T-cell (primary cell): ENCODE measurements at places on chromosomes 4 and X.

DNA sequence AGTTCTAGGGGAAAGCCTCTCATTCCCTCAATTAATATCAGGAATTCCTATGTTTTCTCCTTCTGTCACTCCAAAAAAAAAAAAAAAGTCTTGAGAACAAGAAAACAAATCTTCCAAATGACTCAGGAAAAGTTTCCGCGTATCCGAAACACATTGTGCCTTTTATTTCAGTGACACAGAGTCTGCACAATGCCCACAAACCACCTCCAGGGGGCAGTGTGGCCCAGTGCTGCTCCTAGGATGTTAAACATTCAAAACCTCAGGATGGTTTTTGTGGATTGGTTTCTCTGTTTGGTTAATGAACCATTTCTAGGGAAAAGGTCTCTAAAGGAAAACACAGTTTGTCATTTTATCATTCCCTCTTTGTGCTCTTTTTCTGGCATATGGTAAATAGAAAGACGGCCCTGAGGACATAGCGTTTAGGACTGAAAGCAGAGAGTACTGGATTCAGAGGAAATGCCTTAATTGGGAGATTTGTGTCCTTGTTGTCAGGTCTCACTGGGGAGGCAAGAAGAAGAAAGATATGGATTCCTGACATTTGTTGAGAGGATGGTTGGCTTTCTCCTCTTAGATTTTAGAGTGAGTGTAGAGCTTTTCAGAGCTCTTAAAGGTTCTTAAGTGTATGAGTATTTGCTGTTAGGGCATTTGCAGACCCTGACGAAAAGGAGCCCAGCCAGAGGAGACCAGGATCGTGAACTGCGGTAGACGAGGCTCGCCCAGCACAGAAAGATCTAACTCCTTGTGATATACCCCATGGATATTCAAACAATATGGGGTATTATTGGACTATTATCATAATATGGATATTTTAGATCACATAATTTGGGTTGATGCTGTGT is 65.7 kb upstream of the MAP9 start:
- H3K36me3 ChIP-seq, result no peaks in the 10 kb centered on the region
- no peaks in the 10 kb centered on the region for H3K27me3 ChIP-seq
- no peaks in the 10 kb centered on the region for H3K4me1 ChIP-seq
- no peak overlapping the region for H3K27ac ChIP-seq
- peak; percentile 39 for DNase-seq

- no peak overlapping the region for H3K4me3 ChIP-seq
- H3K27ac ChIP-seq, result no peak overlapping the region
- no peaks in the 10 kb centered on the region for H3K36me3 ChIP-seq
- no peaks in the 10 kb centered on the region for H3K4me1 ChIP-seq
- no peaks in the 10 kb centered on the region for H3K27me3 ChIP-seq
Measured at GRCh38 chr4:144594471-144594986, 51.4 kb upstream of the HHIP start.

GRCh38 chr4:184598753-184599491 is 50.3 kb downstream of the CASP3 start:
- no peak overlapping the region for H3K4me3 ChIP-seq
- H3K4me1 ChIP-seq, result peaks cover 5% of the 10 kb centered on the region
- DNase-seq, result no peak
- no peaks in the 10 kb centered on the region for H3K27me3 ChIP-seq
- H3K27ac ChIP-seq, result no peak overlapping the region

- H3K4me1 ChIP-seq, result no peaks in the 10 kb centered on the region
- peak overlapping the region; percentile 18 for H3K27ac ChIP-seq
- DNase-seq, result no peak
- peaks cover 18% of the 10 kb centered on the region for H3K36me3 ChIP-seq
Measured at GRCh38 chrX:70504772-70505450, 60.3 kb downstream of the DLG3 start.

GRCh38 chr4:140308366-140309123 is 64.9 kb upstream of the SCOC start:
- no peaks in the 10 kb centered on the region for H3K4me1 ChIP-seq
- H3K36me3 ChIP-seq, result no peaks in the 10 kb centered on the region
- H3K27me3 ChIP-seq, result no peaks in the 10 kb centered on the region
- H3K4me3 ChIP-seq, result no peak overlapping the region
- no peak overlapping the region for H3K27ac ChIP-seq
- no peak for DNase-seq

GRCh38 chrX:41711021-41711667 is 12.8 kb upstream of the GPR82 start:
- no peak overlapping the region for H3K27ac ChIP-seq
- peaks cover 5% of the 10 kb centered on the region for H3K4me1 ChIP-seq
- DNase-seq, result no peak
- no peak overlapping the region for H3K4me3 ChIP-seq

DNA sequence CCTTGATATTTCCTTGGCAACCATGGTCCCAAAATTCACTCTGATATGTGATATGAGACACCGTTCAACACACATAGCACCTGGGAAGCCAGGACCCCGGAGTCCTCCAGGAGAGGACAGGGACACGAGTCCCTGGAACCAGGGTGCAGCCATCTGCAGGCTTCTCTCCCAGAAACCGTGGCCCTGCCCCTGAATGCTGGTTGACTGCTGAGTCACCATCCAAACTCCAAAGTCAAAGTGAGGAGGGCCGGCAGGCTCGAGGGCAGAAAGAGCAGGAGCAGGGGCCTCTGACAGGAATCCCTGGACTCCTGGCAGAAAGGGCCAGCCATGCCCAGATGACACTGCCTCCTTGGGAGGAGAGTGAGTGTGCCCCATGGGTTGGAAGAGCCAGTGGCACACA is 6.9 kb upstream of the PNMA6A start:
- no peak overlapping the region for H3K4me3 ChIP-seq
- H3K36me3 ChIP-seq, result no peaks in the 10 kb centered on the region
- no peak for DNase-seq

GRCh38 chr4:1245481-1246051 is 3.4 kb downstream of the CTBP1 start:
- DNase-seq, result no peak
- peaks cover 76% of the 10 kb centered on the region for H3K4me1 ChIP-seq
- no peak overlapping the region for H3K27ac ChIP-seq
- H3K4me3 ChIP-seq, result peak overlapping the region; percentile 93

DNA sequence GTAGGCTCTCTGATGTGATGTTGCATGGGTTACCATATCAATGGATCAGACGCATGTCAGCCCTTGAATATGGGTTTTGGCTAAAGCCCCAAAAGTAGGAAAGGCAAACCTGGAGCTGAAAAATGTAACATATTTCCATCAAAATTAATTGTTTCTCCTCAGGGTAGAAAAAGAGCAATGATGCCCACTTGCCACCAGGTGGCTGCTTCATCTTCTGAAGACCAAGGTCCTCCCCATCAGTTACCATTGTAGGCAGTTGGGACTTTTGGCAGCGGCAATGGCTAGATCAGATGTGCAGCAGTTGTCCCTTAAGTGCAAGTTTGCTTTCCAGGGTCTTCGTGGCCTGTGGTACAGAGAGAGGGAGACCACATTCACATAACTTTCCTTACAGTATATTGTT is 118.2 kb downstream of the NAF1 start:
- H3K4me3 ChIP-seq, result no peak overlapping the region
- no peak for DNase-seq
- H3K4me1 ChIP-seq, result no peaks in the 10 kb centered on the region
- H3K27me3 ChIP-seq, result no peaks in the 10 kb centered on the region
- H3K36me3 ChIP-seq, result no peaks in the 10 kb centered on the region
- no peak overlapping the region for H3K27ac ChIP-seq
